CD4-positive, alpha-beta T cell treated with Interleukin-2 at 100 ng/mL for 4 hours (primary cell): ENCODE measurements at places on chromosomes 13 and 19.

DNA sequence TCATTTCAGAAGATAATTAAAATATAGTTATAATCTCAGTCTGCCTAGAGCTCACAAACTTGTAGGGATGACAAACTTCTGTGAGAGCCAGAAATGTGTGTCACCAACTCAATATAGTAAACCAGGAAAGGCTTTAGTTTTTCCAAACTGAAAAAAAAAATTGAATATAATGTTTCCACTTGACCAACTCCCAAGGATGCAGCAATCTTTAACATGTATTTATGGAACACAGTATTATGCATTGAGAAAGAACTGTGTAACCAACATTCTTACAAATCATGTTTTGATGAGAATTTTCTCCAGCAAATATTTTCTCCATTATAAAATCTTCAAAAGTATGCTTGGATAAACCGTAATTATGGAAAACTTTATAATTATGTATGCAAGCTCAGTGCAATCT is 50.1 kb upstream of the KLF12 start:
- DNase-seq = no peak

- DNase-seq = no peak
Measured at GRCh38 chr13:87884884-87885283, 213.7 kb downstream of the SLITRK5 start.

- no peak for DNase-seq
Measured at GRCh38 chr13:44224450-44225149, 149.0 kb upstream of the SERP2 start.

DNA sequence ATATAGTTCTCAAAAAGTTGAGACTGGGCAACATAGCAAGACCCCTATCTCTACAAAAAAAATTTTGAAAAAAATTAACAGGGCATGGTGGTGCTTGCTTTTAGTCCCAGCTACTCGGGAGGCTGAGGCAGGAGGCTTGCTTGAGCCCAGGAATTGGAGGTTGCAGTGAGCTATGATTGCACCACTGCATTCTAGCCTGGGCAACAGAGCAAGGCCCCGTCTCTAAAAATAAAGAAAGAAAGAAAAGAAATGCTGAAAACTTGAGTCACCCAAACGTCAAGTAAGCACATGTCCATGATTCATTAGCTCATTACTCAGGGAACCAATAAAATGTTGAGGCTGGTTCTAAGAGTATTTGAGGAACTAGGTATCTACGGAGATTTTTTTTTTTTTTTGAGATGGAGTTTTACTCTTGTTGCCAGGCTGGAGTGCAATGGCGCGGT is 33.9 kb upstream of the SEMA6B start:
- no peak for DNase-seq

- DNase-seq = peak; percentile 40
Measured at GRCh38 chr13:51844862-51845573, at the start of gene TMEM272. Gene TMEM272, minus strand, starts transcription at chr13:51845177. Its CDS starts 6,647 bp downstream, at chr13:51838530.

DNA sequence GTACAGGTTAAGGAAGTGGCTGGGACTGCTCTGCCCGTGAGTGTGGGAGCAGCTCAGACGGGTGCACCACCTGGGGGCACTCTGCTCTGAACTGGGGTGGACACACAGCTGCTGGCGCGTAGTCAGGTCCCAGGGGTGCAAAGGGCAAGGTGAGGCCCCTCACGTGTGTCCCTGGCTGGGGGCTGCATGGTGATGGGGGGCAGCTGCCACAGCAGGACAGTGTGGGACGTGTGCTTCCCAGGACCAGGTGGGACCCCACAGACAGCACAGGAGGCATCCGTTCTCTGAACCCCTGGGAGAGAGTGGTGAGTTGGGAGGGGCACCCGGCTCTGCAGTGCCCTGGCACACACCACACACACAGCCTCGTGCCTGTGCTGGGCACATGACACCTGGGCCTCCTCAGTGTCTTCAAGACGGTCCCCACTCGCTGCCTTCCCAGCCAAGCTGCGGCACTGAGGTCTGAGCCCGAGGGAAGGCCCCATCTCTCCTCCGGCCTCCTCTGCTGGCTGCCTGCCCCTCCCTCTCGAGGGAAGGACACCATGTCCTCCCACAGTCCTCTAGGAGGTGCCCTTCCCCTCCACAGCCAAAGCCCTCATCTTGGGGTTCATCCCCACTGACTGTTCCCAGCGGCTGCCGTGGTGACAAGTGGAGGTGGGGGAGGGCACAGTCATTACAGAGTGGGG is 24.7 kb downstream of the CILP2 start:
- DNase-seq = peak; percentile 49

DNA sequence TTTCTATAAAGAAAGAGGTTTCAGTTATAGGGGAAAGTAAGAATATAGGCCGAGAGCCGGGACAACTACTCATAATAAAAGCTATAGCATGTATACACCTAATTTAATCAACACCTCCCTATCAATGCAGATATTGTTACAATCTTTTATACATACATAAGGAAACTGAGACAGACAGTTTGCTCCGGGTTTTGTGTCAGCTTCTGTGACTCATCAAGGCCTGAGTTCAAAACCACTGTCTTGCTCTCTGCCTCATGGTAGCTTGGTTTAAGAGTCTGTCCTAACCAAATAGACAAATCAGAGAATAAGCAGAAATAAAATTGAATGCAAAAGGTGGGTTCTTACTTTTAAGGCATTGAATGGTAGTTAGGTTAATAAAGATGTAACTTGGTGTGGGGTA is 222.9 kb downstream of the GGACT start:
- no peak for DNase-seq

DNA sequence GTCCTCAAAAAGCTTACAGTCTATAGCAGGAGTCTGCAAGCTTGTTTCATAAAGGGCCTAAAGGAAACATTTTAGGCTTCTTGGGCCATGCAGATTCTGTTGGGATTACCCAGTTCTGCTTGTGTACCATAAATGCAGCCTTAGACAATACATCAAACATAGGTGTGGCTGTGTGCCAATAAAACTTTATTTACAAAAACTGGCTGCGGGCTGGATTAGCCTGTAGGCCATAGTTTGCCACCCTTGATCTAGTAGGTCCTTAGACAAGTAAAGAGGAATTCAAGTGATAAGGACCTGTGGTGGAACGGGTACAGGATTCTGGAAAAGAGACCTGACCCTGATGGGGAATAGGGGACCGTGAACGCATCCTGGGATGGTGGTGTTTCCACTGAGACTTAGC is 51.9 kb downstream of the ESD start:
- no peak for DNase-seq

DNA sequence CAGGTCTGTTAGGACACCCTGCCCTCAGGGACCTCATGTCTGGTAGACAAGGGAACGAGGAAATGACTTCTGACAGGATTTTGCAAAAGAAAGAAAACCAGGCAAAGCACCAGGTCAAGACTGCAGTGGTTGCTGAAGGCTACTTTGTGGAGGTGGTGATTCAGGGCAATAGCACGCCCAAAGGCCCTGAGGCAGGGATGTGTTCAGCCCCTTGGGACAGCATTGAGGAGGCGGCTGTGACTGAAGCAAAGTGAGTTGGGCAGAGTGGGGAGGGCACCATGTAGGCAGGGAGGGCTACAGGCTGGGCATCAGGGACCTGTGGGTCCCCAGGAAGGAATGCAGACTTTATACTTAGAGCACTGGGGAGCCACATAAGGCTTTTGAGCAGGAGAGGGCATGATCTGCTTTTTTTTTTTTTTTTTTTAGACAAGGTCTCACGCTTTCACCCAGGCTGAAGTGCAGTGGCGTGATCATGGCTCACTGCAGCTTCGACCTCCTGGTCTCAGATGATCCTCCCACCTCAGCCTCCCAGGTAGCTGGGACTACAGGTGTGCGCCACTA is 10.8 kb upstream of the HOMER3 start:
- no peak for DNase-seq

DNA sequence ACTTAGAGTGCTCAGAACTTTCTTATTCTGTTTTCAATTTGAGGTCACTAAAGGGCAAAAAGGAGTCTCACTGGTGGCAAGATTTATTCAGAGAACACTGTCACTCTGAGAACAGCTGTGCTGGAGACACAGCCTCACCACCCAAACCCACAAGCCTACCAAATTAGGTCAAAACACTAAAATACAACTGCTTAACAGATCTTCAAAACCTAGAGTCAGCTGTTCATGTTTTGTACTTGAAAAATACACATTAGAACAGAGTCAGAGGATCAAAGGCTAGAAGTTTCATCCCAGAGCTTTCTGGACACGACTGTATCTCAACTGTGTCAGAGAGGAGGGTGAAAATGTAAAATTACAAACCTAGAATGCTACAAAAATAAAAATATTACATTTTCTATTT is 89.3 kb downstream of the MIPEP start:
- peak; percentile 31 for DNase-seq

DNA sequence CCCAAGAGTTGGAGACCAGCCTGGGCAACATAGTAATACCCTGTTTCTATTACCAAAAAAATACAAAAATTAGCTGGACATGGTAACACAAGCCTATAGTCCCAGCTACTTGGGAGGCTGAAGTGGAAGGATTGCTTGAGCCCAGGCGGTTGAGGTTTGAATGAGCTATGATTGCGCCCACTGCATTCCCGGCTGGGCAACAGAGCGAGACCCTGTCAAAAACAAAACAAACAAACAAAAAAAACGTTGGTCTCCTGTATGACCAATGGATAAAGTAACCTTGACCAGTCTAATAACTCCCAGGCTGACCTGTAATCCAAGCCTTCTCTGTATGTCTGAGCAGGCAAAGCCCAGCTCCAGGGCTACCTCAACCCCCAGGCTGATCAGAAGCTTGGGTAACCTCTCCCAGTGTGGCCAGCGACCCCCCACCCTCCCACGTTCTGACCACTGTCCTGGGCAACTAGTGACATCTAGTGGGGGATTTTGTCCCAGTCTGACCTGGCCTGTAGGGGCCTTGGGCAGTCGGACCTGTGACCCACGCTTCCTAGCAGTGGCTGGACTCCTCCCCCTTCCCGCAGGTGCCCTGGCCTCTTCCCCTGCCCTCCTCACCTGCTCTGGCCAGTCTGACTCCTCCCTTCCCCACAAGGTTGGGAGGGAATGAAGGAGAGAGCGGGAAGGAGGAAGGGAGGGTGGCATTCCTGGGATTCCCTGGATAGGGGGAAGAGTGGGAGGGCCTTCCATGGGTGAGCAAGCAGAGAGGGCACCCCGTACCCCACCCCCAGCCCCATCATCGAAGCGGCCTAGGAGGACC is 1.0 kb upstream of the BCAM start:
- DNase-seq = no peak

DNA sequence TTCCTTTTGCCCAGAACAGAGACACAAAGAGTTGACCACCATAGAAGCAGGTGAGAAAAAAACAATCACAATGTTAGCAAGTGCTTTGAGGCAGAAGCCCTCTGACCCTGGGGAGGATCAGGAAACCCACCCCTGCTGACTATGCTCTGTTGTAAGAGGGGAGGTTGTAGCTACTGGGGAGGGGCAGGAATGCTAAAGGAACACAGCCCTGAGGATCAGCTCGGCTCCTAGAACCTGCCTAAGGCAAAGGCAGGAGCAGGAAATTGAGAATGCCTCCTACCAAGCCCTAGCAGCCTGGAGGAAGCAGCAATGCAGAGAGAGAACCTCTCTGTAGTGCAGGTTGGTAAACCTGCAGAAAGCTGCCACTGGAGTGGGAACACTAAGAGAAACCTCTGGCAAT is 624.0 kb upstream of the KLF12 start:
- no peak for DNase-seq

DNA sequence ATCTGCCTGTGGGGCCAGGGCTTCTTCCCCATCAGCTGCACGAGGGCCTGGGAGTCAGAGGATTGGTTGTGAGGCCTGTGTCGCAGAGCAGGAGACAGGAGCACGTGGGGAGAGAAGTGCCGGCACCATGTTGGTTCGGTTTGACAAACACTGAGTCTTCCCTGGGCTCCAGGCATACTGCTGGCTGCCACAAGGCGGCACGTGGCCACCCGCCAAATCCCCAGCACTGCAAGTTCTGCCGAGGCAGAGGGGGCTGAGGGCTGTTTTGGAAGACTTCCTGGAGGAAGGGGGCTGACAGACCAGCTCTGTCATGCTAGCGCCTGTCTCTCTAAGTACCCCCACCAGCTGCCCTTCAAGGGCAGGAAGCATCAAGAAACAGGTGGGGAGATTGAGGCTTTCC is 9.5 kb downstream of the SHANK1 start:
- DNase-seq = no peak

DNA sequence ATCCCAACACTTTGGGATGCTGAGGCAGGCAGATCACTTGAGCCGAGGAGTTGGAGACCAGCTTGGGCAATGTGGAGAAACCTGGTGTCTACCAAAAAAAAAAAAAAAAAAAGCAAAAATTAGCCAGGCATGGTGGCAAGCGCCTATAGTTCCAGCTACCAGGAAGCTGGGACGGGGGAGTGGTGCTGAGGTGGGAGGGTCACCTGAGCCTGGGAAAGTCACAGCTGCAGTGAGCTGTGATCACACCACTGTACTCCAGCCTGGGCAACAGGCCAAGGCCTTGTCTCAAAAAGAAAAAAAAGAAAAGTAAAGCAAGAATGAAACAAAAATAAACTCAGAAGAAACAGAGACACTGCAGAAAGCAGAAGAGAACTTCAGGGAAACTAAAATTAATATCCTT is 31.6 kb downstream of the MTRF1 start:
- DNase-seq = no peak

DNA sequence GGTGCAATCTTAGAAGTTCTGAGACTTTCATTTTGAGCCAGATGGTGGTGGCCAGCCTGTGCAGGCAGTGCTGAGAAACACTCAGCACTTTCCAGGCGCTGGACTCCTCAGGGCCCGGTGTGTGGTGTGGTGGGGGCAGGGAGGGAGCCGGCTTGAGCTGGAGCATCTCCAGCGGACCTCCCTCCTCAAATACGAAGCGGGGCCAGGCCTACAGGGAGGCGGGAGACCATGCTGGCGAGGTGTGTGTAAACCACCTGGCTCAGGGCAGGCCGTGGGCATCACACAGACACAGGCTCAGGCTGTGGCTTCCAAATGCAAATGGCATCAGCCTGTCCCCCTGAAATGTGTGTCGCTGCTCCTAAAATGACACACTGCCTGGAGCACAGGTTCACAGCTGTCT is 33.3 kb upstream of the RANBP3 start:
- no peak for DNase-seq

- DNase-seq = no peak
Measured at GRCh38 chr13:103102482-103102881, 36.3 kb upstream of the SLC10A2 start.

GRCh38 chr19:6590258-6590826 is 608 bp downstream of the CD70 start:
- no peak for DNase-seq

- no peak for DNase-seq
Measured at GRCh38 chr13:51559946-51560735, 24.1 kb upstream of the WDFY2 start.
